ENCODE measurements at places on chromosomes 12 and 14.

- DNase-seq: no peak
Observed at GRCh38 chr14:104343690-104344640, 205.6 kb downstream of the KIF26A start.

- DNase-seq: no peak
Observed at GRCh38 chr12:64082866-64083268, 139.2 kb downstream of the KICS2 start.

GRCh38 chr12:120625557-120626419, 14.6 kb upstream of the CABP1 start:
- no peak for DNase-seq

GRCh38 chr14:55433880-55434804, 6.3 kb downstream of the TBPL2 start:
- no peak for DNase-seq

DNA sequence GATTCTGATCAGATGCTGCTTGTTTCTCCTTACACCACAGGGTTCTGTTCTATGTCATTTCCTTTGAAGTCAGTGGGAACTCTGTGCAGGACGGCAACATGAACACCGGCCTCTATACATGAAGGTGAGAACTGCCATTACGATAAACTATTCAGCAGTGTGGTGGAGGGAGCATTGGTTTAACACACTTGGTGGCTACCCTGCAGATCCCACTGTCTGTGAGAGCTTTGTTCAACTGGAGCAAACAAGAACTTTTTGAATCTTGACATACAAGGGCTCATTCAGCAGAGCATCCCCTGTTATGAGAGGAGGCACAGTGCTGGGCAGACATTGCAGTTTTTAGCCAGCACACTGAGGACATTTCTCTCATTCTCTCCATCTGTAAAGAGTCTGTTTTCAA, 10.7 kb upstream of the FRS2 start:
- no peak for DNase-seq
